Activated T-cell treated with anti-CD3 and anti-CD28 coated beads for 48 hours (primary cell): ENCODE measurements at places on chromosomes 5 and 9.
A peak's percentile ranks its signal among the peaks of the same experiment; 100 is the strongest.

GRCh38 chr9:32728181-32728580 is 55.2 kb upstream of the TMEM215 start:
- no peak for DNase-seq

GRCh38 chr5:31328040-31328733 is 134.7 kb downstream of the CDH6 start:
- no peak for DNase-seq

GRCh38 chr5:149172709-149173505 is 31.6 kb downstream of the ABLIM3 start:
- DNase-seq: no peak

- no peak for DNase-seq
Measured at GRCh38 chr5:33549982-33550567, 109.3 kb downstream of the TARS1 start.

DNA sequence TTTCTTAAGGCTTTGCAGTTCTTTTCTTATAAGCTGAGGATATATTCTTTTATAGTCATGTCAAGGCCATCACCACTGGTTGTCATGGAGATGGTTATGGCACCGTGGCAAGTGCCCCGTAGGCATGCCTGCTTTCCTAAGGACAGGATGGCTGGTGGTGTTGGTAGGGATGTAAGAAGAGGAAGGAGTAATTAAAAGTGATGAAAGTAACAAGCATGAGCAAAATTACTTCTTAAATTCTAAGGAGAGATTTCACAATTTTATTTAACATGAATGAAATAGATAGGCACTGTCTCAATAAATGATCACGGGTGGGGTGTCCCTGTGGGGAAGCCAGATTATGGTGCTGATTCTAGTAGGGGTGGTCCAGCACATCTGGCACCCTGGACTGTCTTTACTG is 290.2 kb upstream of the KLF4 start:
- DNase-seq: no peak

- no peak for DNase-seq
Measured at GRCh38 chr5:127906562-127907204, 176.9 kb upstream of the SLC12A2 start.

GRCh38 chr5:61472172-61472958 is 140.3 kb downstream of the ZSWIM6 start:
- no peak for DNase-seq

DNA sequence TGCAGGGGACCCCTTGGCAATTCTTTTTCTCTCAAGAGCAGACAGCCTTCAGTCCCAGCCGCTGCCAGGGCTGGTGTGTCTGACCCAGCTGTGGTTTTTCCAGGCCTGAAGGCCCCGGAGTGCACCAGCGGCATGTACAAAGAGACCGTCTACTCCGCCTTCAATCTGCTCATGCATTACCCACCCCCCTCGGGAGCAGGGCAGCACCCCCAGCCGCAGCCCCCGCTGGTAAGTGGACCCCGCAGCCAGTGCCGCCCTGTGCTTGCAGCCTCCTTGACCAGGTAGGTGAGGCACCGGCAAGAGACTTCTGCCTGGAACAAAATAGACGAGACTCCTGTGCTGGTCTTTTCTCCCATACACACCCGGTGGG is 1.3 kb downstream of the TCF7 start:
- no peak for DNase-seq

GRCh38 chr9:105957830-105958229 is 263.5 kb downstream of the TMEM38B start:
- DNase-seq: no peak

DNA sequence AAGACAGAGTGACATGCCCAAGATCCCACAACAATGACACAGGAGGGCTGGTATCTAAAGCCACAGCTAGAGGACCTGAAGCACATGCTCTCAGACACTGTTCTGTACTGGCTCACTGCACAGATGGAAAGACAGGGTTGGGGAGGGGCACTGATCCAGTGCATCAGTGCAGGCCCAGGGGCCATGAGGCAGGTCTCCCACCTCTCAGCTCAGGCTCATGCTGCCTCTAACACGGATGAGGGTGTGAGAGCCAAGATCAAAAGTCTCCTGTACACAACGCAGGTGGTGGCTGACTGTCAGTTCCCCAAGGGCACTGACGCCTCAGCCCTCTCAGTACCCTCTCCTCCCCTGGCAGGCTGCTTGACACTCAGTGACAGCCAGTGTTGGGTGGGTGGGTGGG is 10.9 kb downstream of the RAPGEF1 start:
- peak; percentile 46 for DNase-seq

DNA sequence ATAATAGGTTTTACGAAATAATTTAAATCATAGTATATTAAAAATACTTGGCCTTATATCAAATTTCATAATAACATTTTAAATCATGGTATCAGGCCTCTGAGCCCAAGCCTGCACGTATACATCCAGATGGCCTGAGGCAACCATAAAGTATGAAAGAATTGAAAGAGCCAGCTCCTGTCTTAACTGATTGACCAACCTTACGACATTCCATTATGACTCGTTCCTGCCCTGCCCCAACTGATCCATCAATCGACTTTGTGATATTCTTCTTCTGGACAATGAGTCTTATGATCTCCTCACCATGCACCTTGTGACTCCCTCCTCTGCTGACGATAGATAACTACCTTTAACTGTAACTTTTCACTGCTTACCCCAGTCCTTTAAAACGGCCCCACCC is 545.0 kb downstream of the MTRR start:
- DNase-seq: no peak

GRCh38 chr9:79131824-79132377 is 439.9 kb upstream of the TLE4 start:
- no peak for DNase-seq

GRCh38 chr5:6135977-6136376 is 242.4 kb downstream of the MED10 start:
- no peak for DNase-seq

GRCh38 chr5:155562158-155562557 is 548.6 kb downstream of the KIF4B start:
- DNase-seq: no peak

DNA sequence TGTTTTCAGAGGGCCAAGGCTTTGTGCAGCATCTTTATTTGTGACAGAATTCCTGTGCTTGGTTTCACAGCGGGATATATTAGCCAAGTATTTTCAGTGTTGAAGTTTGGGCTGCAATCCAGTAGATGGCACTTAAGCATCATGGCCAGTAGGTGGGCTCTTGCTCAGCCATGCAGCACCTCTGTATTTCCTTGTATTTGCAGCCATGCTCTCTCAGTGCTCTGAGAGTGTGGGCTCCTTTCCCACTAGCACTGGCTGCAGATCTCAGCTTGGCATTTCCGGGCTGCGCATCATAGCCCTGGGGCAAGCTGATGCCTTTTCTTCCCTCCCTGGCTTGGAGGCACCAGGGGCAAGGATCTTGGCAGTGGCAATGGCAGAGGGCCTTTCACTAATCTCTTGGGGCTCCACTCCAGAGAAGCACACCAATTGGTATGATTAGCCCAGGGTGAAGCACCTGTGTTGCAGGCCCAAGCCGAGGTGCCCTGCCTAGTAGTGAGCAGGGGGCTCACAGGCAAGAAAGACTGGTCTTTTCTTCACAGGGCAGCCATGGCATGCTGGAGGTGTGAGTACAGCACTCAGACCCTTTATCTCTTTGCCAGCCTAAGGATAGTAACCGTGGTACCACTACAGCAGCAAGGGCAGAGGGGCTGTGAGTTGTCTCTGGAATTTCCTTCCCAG is 48.3 kb downstream of the SLCO6A1 start:
- no peak for DNase-seq

GRCh38 chr5:12885018-12885417 is 980.8 kb upstream of the CTNND2 start:
- no peak for DNase-seq

GRCh38 chr5:105462377-105462776 is 1899.8 kb upstream of the NUDT12 start:
- no peak for DNase-seq

DNA sequence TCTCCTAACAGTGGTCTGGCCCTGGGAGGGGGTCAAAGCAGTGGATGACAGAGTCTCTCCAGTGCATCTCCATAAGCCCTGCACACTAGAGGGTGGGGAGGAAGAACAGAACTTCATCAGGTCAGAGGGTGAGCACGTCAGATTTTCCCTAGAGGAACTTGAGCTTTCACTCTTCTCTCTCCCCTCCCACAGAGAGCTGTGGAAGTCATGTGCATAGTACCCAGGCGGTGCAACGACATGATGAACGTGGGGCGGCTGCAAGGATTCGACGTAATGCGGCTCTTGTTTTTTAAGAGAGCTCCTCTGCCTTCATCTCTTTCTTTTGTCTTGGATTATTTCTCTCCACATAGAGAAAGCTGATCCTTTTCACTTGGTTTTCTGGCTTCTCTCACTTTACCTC is 100.2 kb upstream of the OTULINL start:
- no peak for DNase-seq

DNA sequence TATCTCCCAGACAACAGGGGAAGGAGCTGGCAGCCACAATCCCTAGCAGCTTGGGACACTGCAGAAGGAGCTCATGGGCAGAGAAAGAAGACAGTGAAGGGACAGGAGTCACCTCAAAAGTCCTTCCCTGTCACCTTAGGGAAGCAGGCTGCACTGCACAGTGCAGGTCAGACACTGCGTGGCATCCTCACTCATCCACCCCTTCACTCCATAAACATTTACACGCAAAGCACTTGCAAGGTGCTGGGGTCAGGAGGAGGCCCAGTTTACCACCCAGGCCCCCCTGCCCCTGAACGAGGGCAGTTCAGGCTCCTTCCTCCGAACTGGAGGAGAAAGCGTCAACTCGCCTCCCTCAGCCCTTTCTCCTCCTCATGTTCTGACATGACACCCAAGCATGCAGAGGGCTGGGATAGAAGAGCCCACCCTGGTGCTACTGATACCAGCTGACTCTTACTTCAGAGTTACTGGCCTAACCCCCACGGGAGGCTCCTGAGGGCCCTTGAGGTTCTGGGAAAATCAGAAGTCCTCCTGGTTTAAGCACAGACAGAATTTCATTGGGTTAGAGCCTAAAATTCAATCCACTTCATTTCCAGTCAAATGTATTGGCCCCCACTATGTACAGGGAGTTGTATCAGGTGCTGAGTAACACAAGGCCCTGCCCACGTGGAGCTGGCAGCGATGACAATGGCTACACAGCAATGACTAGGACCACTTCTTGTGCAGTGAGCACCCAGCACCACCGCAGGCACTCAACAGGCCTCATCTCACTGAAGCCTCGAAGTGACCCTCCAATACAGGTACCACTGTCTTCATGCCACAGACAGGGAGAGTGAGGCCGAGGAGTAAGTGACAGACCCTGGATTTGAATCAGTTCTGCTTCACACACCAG is 70.4 kb downstream of the RAPGEF1 start:
- peak; percentile 47 for DNase-seq

DNA sequence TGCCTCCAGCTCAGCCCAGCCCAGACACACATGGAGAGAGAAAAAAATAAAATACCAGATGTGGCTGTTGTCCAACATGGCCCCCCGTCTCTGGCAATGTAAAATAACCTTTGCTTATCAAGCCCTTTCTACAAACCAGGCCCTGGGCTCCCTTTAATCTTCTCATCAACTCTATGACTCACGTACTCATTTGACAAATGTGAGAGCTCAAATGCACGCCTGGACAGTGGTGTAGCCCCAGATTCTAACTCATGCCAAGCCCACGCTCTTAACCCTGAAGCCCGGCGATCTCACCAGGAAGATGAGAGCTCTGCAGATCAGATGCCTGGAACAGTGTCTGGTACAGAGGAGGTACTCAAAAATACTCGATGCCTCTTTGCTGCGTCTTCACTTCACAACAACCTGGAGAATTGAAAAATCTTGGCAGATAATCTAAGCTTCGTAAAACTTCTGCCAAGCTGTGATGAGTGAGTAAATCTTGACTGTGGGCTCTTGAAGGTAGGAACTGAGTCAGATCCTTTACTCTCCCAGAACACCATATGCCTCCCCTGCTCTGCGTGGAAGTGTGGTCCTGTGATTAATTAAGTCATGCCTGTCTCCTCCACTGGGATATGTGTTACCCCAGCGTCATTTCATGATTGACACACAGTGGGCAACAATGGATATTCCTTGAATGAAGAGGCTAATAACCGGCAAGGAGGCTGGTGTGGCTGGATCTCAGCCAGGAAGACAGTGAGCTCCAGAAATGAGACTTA is 102.0 kb upstream of the FSTL4 start:
- no peak for DNase-seq

DNA sequence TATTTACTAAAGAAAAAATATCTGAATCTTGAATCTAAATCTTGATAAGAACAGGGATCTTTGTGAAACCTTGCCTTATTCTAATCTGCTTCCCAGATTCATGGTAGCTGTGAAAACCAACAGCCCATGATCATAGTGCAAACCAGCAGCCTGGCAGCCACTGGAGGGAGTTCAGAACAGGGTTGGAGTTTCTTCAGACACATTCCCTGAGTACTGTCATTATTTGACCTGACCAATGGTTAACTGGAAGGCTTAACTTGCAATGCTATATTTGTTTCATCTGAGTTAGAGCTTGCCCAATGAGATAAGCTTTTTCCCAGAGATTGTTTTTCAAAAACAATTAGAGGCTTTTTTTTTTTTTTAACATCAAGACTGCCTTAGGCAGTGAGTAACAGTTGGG is 47.8 kb downstream of the LOX start:
- no peak for DNase-seq

DNA sequence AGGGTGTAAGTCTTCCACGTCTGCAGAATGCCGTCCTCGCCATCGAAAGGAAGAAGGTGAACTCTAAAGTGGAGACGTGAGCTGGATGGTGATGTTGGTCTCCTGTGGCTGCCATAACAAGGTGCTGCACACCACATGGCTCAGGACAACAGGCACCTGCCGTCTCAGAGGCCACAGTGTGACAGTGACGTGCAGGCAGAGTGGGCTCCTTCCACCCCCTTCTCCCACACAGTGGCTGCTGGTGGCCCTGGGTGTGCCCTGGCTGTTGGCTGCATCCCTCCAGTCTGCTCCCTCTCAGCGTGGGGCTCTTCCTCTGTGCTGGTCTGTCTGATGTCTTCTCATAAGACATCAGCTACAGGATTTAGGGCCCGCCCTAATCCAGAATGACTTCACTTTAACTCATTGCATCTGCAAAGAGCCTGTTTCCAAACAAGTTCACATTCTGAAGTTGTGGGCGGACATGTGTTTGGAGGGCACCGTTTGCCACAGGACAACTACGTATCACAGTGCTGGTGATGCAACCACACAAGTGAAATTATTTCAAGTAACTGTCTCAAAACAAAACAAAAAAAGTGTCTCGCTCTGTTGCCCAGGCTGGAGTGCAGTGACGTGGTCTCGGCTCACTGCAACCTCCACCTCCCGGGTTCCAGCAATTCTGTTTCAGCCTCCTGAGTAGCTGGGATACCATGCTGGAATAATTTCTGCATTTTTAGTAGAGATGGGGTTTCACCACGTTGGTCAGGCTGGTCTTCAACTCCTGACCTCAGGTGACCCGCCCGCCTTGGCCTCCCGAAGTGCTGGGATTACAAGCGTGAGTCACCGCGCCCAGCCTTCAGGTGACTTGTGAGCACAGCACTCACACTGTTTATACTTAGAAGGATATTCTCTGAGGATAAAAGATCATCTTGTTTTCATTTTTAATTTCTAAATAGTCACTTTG is 31.2 kb upstream of the CLPTM1L start:
- DNase-seq: no peak

- no peak for DNase-seq
Measured at GRCh38 chr5:30997681-30998080, 195.8 kb upstream of the CDH6 start.

GRCh38 chr5:32964261-32964660 is 253.1 kb downstream of the NPR3 start:
- no peak for DNase-seq
